ENCODE measurements at places on chromosomes 3 and 15.

- no peak for DNase-seq
Observed at GRCh38 chr15:81948222-81948621, 97.6 kb downstream of the MEX3B start.

- DNase-seq, result peak; percentile 58
Observed at GRCh38 chr3:46378426-46378942, 7.7 kb downstream of the CCR5 start.

DNA sequence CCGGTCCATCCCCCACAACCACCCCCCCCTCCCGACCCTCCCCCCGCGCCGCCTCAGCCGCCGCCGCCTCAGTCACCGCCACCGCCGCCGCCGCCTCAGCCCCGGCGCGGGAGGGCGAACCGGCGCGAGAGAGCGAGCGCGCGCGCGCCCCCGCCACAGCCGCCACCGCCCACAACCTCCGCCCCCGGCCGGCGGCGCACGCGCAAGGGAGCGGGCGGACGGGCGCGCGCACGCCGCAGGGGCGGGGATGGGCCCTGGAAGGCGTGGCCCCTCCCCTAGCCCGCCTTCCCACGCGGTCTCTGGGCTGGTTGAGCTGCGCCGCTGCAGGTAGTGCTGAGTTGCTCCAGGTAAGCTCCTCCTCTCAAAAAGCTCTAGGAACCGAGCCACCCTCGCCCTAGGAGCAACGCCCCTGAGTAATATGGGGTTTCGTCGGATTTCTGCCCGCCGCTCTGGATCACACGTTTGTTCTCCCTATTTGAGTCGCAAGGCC lies at the start of gene TMCC1:
Gene TMCC1 (minus strand): TSS at position 131 of the 490 bp plus-strand sequence.
- peak; percentile 84 for DNase-seq

DNA sequence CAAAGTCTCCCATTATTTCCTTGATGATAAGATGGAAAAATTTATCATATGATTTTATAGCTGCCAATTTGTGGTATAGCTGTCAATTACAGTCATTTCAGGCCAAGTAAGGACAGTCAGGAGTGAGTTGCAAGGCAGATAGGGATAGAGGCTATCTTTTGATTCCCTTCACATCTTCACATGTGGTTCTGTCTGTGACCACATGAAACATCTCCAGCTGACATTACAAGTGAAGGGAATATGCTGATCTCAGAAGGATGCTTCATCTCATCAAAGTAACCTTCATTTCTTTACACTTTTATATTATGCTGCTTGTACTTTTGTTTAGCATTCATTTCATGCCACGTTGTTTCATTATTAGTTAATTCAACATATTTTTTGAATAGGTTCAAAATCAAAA lies 136.9 kb upstream of the CFAP20DC start:
- no peak for DNase-seq

DNA sequence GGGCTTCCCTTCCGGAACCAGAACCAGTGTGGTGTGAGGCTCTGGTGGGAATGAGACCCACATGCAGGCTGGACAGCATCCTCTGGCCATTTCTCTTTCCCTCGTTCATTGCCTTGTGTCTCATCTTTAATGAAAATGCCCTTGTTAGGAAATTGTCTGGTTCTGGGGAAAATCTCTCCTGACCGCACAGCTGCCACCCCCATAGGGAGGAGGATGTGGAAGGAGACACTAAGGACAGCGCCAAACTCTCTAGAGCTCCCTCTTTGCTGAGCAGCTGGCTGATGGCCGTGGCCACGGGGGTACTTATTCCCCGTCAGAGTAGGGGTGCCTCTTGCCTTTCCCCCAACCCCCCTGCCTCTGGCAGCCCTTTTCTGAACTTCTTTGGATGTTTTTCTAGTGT lies 297.6 kb upstream of the C2CD4B start:
- DNase-seq, result no peak

GRCh38 chr3:186955898-186956696 lies 25.8 kb downstream of the ST6GAL1 start:
- no peak for DNase-seq
